ENCODE measurements at places on chromosomes 3 and 15.

DNA sequence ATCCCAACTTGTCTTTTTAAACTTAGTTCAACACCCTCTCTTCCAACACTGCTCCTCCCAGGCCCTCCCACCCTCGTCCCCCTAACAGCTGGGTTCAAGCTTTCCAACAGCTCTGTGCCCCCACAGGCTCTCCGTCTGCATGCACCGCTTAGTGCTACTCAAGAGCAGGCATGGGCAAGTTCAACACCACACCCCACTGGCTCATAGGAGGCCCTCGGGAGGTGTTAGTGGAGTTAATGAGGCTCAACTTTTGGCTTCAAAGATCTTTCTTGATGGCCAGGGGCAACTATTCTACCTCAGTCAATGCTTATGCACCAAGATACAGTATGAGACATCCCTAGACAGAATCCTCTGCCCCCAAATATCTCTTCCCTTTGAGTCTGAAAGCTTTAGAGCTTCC lies 114.4 kb downstream of the ANP32A start:
- no peak for DNase-seq

DNA sequence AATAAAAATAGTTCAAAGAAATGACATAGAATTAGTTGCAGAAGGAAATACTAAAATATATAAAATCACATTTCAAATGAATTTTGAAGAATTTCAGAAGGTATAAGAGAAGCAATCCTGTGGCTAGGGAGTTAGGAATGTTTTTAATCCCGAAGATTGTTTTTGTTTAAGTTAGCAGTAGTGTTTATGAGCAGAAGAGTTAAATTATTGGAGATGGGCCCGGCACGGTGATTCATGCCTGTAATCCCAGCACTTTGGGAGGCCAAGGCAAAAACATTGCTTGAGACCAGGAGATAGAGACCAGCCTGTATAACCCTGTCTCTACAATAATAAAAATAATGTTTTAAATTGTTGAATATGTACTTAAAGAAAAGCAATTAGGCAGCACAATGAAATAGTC lies 432.5 kb downstream of the MFSD1 start:
- no peak for DNase-seq

- no peak for DNase-seq
Observed at GRCh38 chr3:2783261-2783660, 326.9 kb downstream of the IL5RA start.

DNA sequence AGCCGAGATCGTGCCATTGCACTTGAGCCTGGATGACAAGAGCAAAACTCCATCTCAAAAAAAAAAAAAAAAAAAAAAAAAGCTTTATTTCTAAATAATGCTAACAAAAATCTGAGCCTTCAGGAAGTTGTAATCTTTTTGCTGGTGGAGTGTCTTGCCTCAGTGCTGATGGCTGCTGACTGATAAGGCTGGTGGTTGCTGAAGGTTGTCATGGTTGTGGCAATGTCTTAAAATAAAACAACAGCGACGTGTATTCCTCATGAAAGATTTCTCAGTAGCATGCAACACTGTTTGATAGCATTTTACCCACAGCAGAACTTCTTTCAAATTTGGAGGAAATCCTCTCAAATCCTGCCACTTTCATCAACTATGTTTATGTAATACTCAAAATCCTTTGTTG lies 77.4 kb upstream of the PTPRG start:
- no peak for DNase-seq

GRCh38 chr3:107810171-107811071 lies 280.4 kb downstream of the CD47 start:
- peak; percentile 49 for DNase-seq

DNA sequence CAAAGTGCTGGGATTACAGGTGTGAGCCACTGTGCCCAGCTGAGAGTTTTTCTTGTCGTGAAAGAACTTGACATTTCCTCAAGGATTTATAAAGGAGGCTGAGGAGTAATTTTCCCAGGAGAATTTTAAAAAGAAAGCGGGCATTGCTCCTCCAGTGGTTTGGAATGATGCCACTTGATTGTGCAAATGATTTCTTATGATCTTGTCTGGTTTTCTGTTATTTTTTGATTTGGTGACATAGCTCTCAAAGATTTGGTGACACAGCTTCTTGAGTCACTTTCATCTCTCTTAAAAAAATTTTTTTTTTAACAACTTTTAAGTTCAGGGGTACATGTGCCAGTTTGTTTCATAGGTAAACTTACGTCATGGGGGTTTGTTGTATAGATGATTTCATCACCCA lies 24.6 kb upstream of the NFKBIZ start:
- DNase-seq = no peak

DNA sequence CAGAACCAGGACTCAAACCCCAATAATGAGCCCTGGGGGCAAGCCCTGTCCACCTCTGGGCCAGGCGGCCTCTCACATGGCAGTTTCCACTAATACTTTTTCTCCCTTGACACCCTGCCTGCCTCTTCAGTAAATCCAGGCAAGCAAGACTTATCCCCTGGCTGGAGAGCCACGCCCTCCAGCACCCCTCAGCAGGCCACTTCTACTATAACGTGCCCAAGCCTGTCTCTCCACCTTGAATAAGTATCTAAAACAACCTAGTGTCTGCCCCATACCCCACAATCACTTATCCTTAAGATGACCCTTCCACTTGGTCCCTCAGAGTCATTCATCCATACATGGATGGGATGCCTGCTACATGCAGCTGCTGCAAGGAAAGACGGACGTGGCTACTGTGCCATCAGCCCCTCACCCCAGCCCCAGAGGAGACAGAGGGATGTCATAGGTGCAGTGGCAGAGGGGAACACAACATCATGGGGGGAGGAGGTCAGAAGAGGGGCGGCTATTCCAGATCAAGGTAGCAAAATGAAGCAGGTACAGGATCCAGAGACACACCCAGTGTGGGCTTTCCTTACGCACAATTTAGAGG lies 63.4 kb downstream of the LRIG1 start:
- no peak for DNase-seq

- no peak for DNase-seq
Observed at GRCh38 chr3:166527325-166527724, 690.1 kb upstream of the BCHE start.

GRCh38 chr3:155956508-155957411 lies 86.3 kb downstream of the GMPS start:
- no peak for DNase-seq

DNA sequence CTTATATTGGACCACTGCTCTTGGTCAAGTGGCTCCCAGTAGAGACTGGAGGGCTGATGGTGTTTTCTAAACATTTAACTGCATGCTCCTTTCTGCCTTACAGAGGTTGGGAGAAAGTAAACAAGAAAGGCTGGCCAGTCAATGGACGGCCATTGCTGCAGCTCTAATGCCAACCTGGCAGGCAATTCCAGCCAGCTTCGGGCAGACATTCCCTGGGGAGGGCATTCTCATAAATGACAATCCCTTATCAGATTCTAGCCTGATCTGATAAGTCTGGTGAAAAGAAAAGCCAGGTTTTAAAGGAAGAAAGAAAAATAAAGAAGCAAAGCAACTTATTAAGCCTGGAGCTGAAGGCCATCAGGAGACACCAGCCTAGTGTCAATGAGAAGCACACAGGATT lies 60.7 kb downstream of the FRMD4B start:
- DNase-seq = no peak

DNA sequence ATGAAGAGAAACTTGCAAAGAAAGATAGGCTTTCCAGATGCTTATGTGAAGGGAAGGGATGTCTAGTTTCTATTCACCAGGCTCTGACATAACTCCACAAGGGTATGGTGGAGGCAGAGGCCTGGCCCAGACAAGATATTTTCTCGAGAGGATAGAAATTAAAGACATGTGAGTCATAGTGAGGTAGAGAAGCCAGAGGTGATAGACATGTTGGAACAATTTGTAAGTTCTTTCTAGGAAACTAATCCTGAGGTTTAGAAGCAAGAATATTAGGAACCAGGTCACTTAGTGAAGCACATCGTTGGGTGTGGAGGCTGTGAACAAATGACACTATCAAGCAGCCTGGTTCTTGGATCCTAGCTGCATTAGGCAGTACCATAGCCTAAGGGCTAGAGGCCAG lies 176.9 kb downstream of the BBX start:
- no peak for DNase-seq

- no peak for DNase-seq
Observed at GRCh38 chr15:57167821-57168395, 208.4 kb upstream of the CGNL1 start.

GRCh38 chr3:12663936-12664908 lies at the start of gene RAF1:
RAF1 (minus strand) TSS chr3:12664117; CDS start chr3:12618721, 45,396 bp downstream.
- DNase-seq = peak; percentile 99

DNA sequence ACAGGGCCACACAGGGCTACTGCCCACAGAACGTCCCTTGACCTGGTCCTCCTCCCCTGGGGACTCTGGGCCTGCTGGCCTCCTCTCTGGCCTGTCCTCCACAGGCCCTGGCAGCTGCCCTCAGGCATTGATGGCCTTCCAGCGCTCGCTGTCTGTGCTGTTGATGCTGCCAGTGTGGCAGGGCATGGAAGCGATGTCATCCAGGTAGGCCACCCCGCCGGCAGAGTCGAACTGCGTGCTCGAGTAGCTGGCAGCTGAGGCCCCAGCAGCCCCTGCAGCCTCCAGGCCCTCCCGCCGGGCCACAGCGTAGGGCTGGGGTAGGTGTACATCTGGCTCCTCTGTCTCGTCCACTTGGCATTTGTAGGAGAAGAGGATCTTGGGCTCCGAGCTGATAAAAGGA lies 17.1 kb downstream of the TPRA1 start:
- DNase-seq = no peak

DNA sequence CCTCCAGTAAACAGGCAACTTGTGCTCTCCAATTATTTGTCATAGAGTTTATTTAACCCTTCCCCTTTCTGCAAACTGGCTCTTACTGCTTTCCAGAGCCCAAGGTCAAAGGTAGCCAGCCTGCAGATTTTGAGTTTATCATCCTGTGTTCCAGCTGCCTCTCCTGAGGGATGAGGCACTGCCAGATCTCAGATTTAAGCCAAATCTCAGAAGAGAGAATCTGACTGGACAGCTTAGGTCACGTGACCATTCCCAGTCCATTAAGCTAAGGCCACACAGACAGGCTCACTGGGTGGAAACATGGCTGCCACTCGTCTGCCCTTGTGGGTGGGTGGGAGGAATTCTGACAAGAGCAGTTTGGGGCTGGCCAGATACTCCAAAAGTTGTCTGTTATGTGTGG lies 8.6 kb upstream of the SIAH2 start:
- DNase-seq = no peak

GRCh38 chr15:66004618-66005262 lies 135.4 kb downstream of the RAB11A start:
- DNase-seq = no peak

- DNase-seq = no peak
Observed at GRCh38 chr3:31093606-31094005, 199.1 kb upstream of the GADL1 start.

DNA sequence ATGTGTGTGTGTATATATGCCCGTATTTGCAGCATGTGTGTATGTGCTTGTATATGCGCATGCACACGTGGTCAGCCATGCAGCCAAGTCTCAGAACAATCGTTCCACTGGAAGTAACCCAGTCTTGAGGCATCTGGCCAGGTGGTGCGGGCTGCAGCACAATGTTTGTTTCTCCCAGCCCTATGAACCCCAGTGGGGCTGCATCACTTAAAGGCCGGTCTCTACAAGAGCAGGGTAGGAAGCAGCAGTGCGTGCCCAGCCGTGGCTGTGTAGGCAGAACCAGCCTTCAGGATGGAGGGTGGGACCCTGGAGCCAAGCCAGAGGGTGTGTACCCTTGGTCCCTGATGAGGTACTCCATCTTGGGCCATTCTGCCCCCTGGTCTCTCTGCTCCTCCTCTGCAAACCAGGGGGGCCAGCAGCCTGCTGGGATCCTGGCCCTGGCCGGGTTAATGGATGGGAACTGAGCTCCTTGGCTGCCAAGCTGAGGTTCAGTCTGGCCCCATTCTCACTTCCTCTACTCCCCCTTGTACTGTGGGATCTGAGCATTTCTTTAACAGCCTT lies 11.8 kb downstream of the KLF13 start:
- no peak for DNase-seq

DNA sequence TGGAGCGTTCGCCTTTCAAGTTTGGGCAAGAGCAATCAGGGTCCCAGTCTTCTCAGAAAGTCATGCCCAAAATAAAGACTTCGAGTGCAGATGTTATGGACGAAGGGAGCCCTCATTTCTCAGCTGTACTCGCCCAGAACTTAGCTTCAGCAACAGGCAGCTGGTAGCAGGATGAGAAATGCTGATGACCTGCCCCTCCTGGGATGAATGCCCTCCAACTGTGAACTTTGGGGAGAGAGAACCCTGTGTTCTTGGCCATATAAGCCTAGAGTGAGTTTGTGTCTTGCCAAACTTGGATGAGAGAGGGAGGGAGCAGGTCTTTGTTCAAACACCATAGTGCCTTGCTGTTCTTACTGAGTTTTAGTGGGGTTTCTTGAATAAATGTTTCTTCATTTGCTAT lies 400.3 kb downstream of the LRTM1 start:
- DNase-seq = no peak

Data from activated CD4-positive, alpha-beta T cell treated with anti-CD3 and anti-CD28 coated beads, Interleukin-10, Interleukin-2, amounts not matched to agents 100 ng/mL and 50 ng/mL, durations not matched to agents 16 hours and 8 hours (primary cell).